ENCODE measurements at places on chromosomes 6 and 20.

GRCh38 chr6:104418125-104418524 is 441.6 kb downstream of the HACE1 start:
- no peak for DNase-seq

DNA sequence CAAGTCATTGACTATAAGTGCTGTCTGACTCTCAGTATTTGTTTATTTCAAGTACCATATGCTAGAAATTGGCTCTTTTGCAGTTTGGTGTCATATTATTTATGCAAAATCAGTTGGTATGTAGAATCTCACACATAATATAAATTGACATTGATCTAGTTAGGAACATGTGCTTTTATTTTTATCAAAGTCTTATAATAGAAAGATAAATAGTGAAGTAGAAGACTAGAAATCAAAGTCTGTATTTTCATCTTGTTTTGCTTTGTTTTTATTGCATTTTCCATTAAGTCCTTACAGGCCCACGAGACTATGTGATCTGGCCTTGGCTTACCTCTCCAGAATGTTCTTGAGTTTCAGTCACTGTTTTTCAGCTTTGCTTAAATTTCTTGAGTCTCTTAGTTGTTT is 300.3 kb downstream of the LAMA2 start:
- no peak for DNase-seq

- DNase-seq: peak; percentile 23
These were observed 43.4 kb upstream of the ESR1 start for GRCh38 chr6:151763938-151764680.

- no peak for DNase-seq
These were observed 25.2 kb downstream of the MEI4 start for GRCh38 chr6:77678048-77678447.

GRCh38 chr20:54156522-54156921 is 17.3 kb downstream of the CYP24A1 start:
- no peak for DNase-seq

GRCh38 chr6:127182501-127182900 is 64.0 kb downstream of the RSPO3 start:
- DNase-seq: no peak

GRCh38 chr6:122753688-122754056 is 25.8 kb upstream of the FABP7 start:
- no peak for DNase-seq

DNA sequence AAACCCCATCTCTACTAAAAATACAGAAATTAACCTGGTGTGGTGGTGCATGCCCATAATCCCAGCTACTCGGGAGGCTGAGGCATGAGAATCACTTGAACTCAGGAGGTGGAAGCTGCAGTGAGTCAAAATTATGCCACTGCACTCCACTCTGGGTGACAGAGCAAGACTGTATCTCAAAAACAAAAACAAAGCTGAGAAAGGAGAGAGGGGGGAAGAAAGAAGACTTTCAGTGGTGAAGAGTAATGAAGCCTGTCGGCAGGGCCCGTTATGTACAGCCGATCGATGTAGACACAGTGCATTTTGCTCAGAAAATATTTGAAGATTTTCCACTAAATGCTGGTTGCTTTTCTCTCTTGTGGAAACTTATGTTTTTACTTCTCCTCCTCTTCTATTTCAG is 13.8 kb downstream of the VAPB start:
- DNase-seq: no peak

- DNase-seq: no peak
These were observed 1.5 kb upstream of the GRIK2 start for GRCh38 chr6:101391772-101392585.

DNA sequence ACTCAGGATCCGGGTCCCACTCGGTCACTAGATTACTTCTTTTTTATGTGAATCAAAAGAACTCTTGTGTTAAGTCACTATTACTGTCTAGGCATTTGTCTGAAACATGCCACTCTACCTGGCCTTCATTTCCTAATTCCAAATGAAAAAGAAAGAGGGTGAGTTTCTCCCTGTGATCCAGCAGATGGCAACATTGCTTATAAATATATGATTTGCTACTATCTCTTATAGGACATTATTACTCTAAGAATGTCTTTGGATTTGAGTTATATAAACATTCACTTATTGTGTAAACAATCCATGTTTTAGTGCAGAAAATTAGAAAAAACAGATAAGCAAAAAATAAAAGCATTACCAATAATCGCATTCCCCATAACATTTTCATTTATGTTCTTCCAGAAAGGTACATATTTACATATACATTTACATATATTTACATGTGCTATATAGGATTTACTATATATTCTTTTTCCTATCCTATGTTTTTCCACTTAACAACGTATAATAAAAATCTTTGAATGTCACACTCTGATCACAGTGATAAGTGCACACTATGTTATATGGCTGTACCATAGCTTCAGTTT is 66.9 kb downstream of the FAXC start:
- no peak for DNase-seq

DNA sequence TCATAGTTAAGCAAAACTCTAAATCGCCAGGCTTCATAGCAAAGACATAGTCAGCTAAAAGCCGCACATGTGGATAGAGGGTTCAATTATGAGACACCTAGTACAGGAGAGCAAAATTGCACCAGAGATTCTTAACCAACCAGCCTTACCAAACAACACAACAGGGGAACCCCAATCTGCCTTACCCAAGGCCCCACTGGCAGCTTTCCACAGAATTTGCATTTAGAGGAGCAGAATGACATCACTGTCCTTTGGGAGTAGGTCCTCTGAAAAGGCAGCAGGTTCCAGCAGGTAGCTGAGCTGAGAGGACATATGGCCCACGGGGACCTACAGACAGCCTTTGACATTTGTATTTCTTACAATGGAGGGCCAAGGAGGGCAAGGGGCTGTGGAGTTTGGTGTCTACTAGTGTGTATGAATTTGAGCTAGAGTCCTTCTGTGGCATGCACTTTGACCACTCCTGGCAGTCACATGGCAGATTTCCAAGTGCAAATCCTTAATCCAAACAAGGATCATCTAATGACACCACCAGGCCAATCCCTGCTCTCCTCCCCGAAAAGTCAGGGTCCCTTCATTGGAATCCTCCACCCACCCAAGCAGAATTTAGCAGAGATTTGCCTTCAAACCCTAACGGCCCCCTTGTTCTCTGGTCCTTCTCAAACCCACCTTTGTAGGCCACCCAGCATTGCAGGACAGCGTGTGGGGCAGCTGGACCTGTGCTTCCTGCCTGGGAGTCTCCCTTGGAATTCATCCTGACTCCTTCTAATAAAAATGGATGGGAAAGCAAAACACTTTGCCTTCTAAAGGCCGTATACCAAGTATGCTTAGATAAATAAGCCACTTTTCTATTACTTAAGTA is 171.2 kb upstream of the SUPT3H start:
- no peak for DNase-seq

DNA sequence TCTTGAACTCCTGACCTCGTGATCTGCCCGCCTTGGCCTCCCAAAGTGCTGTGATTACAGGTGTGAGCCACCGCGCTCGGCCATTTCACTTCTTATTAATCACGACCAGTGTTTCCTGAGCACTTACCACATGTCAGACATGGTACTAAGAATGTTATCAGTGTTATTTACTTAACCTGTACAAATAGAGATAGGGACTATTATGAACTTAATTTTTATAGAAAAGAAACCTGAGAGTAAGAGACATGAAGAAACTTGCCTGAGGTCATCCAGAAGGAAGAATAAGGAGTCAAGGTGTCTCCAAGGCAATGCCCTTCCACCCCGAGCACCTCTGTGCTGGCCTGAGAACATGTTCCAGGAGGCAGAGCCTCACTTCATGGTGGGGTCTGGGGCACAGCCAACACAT is 29.3 kb upstream of the EZR start:
- DNase-seq: no peak

- DNase-seq: no peak
These were observed 172.5 kb downstream of the HTR1B start for GRCh38 chr6:77290798-77291197.

- no peak for DNase-seq
These were observed 372.7 kb downstream of the ADGRB3 start for GRCh38 chr6:69007781-69008180.

DNA sequence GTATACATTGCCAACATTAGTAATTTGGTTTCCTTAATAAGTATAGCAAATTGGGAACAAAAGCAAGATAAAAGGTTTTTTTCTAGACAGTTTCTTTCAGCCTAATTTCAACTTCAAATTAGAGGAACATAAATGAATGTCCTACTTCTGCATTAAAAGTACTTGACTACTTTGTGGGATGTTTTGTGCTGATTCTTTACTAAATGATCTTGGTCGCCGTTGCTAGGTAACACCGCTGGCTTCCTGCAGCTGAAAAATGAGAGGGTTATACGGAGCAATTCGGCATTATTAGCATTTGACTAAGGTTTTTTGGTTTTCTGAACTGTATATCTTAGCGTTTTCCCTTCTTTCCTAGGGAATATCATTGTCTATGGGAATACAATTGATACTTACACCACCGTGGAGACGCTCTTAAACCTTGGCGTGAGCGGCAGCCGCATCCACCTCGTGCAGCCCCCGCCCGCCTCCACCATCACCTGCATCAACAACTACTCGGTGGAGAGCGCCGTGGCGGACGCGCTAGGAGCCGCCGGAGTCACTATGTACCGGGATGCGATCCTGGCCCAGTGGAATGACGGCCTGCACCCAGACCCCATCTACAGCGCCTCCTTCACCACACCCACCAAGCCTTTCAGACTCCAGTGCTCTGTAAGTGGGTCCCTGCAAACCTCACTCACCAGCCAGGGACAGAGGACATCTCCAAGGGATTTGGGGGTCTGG is 90.9 kb upstream of the INSM1 start:
- DNase-seq: no peak

GRCh38 chr6:21582651-21583050 is 10.9 kb upstream of the SOX4 start:
- no peak for DNase-seq

- no peak for DNase-seq
These were observed 32.9 kb downstream of the COX4I2 start for GRCh38 chr20:31670371-31671228.

- DNase-seq: no peak
These were observed 11.5 kb upstream of the CDKN1A start for GRCh38 chr6:36666826-36667591.

DNA sequence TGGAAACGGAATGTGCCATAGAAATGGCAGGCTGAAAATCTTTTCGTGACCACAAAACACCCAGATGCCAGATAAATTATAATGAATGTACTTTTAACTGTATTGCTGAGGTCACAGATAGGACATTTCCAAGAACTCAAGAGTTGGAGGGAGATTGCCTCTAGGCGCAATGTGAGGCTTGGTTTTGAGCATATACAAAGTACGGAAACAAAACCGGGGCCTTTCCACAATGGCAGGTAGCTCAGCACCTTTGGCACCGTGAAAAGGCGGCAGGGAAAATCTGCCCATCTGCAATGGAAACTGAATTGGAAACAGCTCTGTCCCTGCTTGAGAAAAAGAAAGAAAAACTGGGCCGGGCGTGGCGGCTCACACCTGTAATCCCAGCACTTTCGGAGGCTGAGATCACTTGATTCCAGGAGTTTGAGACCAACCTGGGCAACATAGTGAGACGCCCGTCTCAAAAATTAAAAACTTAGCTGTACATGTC is 10.5 kb upstream of the C20orf144 start:
- no peak for DNase-seq

DNA sequence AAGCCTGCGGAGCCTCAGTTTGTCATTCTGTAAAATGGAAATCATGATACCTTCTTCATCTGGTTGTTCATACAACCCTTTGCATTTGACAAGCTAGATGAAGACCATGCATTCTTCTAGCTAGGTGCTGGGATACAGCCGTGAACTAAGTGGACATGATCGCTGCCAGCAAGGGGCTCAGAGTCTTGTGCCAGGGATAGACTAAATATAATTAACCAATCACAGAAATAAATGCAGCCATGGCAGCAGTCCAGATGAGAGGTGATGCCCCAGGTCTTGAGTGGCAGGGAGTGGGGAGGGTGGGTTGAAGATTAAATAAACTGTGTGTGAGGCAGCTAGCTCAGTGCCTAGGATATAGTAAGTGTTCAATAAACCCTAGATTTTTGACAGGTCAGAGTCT is 19.3 kb downstream of the JPH2 start:
- DNase-seq: no peak

DNA sequence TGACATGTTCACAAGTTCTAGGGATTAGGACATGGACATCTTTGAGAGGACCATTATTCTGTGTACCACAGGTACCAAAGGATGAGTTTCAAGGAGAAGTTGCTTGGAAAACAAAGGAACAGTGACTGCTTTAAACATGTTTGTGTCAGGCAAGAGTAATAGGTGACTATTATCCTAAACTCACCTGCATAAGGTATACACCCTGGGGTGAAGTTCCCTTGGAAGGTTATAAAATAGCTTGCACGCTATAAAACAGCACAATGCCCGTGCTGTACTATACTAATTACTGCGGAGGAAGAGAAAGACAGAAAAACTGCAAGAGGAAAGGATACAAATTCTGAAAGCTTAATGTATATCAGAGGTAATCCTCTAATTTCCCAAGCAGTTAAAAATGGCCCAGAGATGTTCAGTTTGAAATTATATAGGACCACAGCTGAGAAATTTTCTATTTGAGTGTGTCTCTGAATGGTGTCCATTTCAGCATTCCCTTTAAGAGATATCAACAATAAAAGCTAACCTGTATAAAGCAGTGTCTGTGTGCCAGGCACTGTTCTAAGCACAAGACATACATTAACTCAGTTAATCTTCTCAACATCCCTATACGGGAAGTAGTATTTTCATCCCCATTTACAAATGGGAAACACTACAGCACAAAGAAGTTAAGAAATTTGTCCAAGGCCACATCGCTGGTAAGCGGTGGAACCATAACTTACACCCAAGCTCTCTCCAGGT is 19.7 kb downstream of the TBC1D32 start:
- no peak for DNase-seq

GRCh38 chr6:138520463-138520862 is 21.2 kb upstream of the NHSL1 start:
- no peak for DNase-seq

GRCh38 chr20:38776363-38776762 is 28.1 kb downstream of the ACTR5 start:
- DNase-seq: no peak

GRCh38 chr6:71510057-71510713 is 221.6 kb downstream of the OGFRL1 start:
- DNase-seq: no peak

GRCh38 chr20:4449957-4450715 is 271.6 kb upstream of the PRND start:
- no peak for DNase-seq

DNA sequence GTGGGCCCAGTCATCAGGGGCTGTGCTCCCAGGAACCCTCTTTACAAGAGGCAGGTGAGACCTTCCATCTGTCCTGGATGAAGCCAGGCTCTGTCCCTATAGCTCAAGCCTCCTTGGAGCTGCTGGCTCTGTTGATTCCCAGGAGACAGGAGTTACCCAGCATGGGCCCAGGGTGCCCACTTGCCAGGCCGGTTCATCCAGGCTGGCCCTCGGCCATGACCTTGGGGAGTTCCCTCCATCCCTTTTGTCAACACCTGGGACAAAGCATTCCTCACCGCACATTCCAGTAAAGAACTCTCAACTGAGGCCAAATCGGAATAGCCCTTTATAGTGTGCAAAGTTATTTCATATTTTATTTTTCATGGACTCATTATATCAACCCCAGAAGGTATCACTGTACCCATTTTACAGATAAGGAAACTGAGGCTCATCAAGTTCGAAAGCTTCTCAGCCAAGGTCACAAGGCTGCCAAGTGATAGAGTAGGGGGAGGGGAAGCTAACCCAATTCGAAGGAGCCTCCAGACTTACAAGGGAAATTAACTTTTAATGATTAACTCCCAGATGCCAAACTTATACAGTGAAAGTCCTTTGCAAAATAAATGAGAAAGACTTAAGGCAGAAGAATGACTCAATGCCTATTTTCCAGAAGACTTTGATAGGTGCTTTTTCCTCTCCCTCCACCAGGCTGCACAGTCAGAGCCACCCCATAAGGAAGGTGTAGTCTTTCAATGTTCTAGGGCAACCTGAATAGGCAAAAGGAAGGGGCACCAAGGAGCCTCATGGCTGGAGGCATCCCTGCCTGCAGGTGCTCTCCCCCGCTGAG is 18.5 kb downstream of the SDC4 start:
- no peak for DNase-seq
